ENCODE measurements at places on chromosomes 4 and X.
A peak's percentile ranks its signal among the peaks of the same experiment; 100 is the strongest.

DNA sequence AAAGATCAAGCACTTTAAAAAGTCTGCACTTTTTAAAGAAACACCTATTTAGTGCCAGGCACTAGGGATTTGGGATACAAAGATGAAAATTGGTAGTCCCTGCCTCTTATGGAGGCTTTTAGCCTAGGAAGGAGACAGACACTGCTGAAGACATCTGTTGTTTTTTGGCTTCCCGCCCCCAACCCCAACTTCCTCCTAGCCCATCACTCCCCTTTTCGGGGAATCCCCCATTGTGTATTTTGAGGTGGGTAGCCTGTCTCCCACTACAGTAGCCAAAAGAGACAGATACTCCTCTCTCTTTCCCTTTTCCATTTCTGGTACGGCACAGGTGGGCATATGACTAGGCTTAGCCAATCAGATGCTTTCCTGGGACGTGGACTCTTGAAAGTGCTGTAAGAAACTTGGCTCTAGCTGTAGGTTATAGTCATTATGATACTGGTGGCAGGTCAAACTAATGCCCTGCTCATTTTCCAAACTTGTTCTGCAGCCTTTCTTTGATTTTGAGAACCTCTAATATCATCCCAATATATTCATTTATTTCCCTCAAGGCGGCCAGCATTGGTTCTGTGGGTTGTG, 194.6 kb upstream of the RBPJ start:
- DNase-seq: no peak

DNA sequence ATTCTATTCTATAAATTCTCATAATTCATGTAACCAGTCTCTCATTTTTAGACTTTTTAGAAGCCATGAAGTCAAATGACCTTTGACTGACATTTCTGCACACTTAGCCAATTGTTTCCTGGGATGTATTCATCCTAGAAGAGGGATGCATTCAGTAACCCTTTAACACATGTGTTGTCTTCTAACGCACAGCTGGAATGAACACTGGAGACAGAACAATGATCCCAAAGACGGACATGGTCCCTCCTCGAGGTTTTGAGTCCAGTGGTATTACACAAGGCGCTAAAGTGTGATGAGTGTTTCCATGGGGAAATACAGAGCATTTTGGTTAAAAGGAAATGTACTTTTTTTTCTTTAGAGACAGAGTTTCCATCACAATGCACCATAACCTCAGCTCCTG, 39.8 kb upstream of the CLDN24 start:
- no peak for DNase-seq

GRCh38 chr4:67871867-67872266, 11.9 kb downstream of the TMPRSS11D start:
- peak; percentile 51 for DNase-seq

- no peak for DNase-seq
Measured at GRCh38 chr4:140726776-140727500, 29.2 kb downstream of the TBC1D9 start.

GRCh38 chr4:40363945-40364344, 28.8 kb downstream of the CHRNA9 start:
- no peak for DNase-seq

DNA sequence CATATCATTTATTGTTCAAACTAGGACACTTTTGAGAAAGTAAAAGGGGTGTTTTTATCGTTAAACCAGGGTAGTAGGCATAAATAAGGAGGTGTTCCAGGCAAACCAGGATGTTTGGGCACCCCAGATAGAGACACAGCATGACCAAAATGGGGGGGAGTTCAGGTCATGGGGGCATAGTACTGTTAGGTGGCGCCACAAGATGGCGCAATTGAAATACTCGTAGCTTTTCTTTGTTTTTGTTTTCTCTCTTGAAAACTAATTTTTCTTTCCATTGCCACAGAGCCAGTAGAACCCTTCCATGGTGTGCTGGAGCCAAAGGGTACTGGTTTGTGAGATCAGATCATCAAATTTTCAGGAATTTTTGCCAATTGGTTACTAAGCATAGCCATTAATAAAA, 283.4 kb downstream of the BCOR start:
- no peak for DNase-seq

DNA sequence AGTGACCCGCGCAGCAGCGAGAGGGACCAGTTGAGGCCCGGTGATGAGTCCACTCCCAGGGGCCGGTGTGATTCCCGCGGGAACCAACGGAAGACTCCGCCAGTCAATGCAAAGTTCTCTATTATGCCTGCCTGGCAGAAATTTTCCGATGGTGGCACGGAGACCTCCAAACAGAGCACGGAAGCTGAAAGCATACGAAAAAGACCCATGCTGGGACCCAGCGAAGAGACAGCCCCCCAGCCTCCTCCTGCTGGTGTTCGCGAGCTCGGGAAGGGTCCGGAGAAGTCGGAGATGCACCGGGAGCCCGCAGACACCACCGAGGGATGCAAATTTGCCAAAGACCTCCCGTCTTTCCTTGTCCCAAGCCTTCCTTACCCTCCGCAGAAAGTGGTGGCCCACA, 71.7 kb downstream of the AASDH start:
- DNase-seq: no peak

DNA sequence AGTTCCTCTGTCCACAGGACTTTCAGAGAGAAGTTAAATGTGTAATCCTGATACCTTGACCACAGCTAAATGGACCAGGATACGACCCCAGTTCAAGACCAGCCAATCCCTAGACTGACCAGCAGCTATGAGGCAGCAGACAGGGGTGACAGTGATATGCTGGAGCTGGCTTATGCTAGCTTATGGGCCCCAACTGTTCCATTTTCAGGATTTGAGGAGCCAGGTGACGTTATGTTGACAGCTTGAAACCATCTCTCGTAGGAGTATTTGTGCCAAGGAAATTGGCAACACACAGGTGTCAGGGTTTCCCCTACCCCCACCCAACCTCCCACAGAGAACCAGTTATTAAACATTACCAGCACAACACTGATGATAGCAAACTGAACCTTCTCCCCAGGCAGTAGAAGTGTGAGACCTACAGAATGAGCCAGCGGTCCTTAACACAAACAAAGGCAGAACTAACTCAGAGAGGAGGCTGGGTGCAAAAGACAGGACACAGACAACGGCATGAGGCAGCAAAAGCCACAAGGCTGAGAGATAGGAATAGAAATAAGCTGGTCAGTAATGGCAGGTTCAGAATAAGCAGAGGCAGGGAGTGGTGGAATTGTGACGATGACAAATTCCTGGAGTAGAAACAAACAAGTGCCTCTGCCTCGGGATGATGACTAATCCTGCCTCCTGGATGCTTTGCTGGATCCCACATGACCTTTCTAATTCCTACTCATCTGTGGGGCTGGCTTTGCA, 85.6 kb upstream of the CPEB2 start:
- DNase-seq: no peak

- DNase-seq: peak; percentile 15
Measured at GRCh38 chrX:15146515-15146914, 123.4 kb downstream of the ASB9 start.

DNA sequence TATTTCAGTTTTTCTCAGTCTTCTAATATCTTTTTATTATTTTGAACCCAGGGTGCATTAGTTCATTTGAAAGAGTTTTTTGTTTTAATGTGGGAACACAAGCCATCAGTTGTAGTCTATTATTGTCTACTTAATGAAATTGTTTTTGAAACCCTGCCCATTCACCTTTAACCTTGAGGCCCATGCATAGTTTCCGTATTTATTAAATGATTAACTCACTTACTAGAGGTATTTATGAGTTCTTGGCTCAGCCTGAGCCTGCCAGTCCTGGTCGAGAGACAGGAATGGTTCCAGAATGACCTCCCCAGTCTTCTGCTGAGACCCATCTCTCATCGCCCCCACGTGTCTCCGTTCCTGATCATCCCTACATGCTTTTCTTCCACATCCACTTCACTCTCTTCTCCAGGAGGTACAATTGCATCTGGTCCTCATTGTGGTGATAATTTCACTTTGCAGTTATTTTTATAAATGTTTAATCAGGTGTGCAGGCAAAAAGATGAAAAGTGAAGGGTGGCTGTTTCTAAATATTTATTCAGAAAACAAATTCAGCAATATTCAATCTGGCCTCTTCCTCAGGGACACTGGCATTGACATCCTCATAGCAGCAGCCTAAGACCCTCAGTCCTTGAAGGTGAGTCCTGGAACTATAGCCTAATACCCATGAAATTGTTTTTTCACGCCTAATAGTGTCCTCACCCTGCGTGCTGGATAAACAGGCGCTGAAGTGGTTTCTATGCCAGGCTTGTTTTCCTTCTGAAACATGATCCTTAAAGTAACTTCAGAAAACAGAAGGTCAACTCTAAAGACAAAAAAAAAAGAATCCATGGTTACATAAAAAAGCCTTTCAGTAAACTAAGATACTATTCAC, 112.8 kb downstream of the KDR start:
- DNase-seq: no peak

- no peak for DNase-seq
Measured at GRCh38 chr4:120568731-120569130, 353.8 kb downstream of the PRDM5 start.

DNA sequence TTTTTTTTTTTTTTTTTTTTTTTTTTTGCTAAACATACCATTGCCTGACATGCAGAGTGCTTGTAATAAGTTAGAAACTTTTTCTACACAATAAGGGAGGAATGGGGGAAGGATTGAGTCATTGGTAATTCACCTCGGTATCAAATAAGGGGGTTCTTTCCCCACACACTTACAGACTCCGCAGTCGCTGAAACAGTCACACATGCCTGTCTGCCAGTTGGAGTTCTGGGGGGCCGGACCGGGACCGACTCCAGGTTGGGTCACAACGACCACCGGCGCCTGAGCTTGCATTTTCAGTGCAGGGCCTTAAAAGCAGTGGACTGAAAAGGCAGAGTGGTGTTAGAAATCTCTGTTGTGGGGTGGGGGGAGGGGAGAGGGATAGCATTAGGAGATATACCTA, 6.9 kb downstream of the PLAC8 start:
- no peak for DNase-seq

DNA sequence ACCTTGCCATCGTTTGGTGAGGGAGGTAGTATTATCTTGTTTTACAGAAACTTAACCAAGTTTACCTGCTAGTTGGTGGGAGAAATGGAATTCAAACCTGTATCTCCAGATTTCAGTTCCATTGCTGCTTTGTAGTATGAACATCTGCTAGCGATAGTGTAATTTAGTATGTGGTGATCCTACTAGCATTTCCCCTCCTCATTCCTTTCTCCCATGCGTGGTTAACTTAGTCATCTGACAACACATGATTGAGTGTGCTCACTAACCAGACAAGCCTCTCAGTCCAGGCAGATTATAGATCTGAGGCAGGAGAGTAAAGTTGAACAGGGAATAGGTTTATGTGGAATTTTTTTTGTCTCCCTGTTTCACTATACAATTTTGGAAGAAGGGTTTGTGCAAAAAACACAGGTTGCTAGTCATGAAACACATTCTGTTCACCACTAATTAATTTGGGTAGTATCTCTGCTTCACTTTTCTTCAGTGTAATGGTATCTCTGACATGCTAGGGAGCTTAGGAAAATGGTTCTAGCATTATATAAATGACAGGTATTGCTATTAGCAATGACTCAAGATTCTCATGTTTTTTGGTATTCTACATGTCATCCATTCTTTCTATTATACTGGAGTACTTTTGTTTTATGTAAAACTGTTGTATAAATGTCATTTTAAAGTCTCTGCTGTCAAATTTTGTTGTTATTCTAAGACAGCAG, 21.7 kb downstream of the RBPJ start:
- DNase-seq: no peak

GRCh38 chr4:81214881-81215868, at the start of gene PRKG2:
TSS of gene PRKG2 (minus strand) at chr4:81215222. CDS start at chr4:81205047, 10,175 bp downstream.
- no peak for DNase-seq

GRCh38 chrX:38798956-38799355, 2.3 kb upstream of the MID1IP1 start:
- no peak for DNase-seq

- DNase-seq: no peak
Measured at GRCh38 chr4:186027405-186027804, 41.6 kb upstream of the TLR3 start.

DNA sequence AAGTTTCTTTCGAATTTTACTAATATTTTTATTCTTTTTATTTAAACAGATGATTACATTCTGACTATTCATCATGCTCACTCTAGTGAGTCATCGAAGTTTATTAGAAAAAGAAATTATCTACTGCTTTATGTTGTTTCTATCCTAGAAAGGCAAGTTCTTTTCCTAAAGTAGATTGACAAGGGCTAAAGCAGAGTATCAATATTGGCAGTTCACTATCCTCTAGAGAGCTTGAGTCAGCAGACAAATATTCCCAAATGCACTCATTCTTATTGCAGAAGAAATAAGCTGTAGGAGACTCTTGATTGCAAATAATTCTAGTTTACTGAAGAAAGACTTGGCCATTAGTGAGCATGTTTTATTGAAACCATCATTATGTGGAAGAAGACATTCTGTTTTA, 911.8 kb downstream of the CENPC start:
- DNase-seq: no peak

GRCh38 chr4:155667222-155667567, 547 bp downstream of the GUCY1A1 start:
- no peak for DNase-seq

DNA sequence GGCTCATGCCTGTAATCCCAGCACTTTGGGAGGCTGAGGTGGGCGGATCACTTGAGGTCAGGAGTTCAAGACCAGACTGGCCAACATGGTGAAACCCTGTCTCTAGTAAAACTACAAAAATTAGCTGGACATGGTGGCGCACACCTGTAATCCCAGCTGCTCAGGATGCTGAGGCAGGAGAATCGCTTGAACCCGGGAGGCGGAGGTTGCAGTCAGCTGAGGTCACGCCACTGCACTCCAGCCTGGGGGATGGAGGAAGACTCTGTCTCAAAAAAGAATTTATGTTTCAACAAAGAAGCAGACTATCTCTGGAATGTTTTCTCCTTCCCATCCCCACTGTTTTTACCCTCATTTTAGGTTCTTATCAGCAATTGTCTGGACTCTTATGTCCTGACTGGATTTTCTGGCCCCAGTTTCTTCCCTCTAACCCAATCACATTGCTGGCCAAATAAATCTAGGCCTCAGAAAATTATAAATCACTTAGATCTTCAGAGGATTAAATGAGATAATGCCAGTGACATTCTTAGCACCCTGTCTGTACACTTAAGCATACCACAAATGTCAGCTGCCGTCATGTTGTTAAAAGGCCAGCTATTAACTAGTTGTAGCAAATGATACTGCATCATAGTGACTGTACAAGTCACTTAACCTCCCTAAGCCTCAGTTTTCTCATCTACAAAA, 44.9 kb upstream of the PRSS48 start:
- DNase-seq: no peak

GRCh38 chrX:39427906-39428305, 626.6 kb downstream of the MID1IP1 start:
- DNase-seq: no peak

- DNase-seq: peak; percentile 5
Measured at GRCh38 chrX:80879143-80879542, 69.5 kb upstream of the BRWD3 start.

- no peak for DNase-seq
Measured at GRCh38 chr4:72109959-72110497, 78.2 kb downstream of the NPFFR2 start.

DNA sequence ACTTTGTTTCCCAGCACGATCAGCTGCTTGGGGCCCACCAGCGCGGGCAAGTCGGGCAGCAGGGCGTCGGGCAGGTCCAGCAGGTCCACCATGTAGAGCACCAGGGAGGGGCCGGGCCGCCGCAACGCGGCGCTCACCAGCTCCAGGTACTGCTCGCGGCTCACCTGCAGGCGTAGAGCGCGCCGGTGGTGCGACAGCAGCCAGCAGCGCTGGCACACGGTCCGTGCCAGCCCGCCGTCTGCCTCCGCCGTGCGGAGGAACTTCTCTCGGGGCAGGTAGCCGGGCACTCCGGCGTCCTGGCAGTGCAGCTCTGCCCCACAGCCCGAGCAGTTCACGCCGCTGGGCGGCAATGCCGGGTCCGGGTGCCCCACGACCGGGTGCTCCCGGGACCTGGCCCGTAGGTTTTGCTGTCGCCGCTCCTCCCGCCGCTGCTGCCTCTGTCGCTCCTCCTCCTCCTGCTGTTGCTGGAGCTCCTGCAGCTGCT, 527 bp downstream of the NOA1 start:
- DNase-seq: no peak

Measured in NCI-H446 (cell line).